ENCODE measurements at places on chromosomes 13 and 19. TPM values are rescaled to one million over a fixed set of nuclear protein-coding genes. Genes with fewer than 3 reads are reported as not detected.

- DNase-seq: no peak
Observed at GRCh38 chr13:60012488-60012887, 151.2 kb downstream of the DIAPH3 start.

Gene MEX3D
- 5.6 TPM for total RNA-seq

DNA sequence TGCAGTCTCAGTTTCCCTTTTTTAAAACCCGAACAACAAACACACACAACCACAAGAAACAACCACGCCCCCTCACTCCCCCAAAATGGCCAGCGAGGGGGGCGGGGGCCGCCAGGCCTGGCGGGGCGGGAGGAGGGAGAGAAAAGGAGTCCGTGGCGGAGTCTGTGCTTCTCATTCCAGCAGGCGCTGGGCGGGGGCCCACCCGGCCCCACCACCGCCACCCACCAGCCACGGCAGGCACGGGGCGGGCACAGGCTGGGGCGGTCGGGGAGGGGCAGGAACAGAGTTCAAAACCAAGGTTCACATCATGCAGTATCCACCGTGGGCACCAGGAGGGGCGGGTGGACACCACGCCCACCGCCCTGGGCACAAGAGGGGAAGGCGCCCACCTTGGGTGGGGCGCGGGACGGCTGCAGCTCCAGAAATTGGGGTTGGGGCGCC, 12.9 kb downstream of the DPF1 start:
- DNase-seq: no peak

DNA sequence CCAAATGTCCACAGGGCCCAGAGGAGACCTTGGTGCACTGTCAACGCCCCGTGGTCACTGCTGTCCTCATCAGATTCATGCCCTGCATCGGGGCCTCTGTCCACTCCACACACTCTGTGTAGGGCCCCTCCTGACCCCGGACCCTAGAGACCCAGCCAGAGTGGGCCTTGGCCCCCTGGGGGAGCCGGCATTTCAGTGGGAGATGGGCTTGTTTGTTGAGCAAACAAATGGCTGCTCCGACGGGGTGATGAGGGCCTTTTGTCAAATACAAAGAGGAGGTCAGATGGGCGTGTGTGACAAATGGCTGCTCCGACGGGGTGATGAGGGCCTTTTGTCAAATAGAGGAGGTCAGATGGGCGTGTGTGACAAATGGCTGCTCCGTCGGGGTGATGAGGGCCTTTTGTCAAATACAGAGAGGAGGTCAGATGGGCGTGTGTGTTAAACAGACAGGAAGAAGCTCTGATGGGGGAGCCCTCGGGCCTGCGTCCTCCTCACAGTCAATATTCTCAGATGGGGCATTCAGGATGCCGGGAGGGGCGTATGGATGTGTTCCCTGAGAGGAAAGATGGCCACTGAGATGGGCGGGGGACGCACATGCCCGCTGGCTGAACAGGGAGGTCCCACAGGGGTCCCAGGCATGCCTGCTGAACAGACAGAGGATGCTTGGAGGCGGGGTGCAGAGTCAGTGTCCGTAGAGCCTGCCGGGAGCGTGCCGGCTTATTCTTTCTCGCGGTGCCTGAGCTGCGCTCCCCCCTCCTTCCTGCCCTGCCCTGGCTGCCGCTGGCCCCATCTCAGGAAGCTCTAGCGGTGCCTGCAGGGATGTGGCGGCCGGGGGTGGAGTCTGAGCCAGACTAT, 36.3 kb downstream of the SMIM24 start:
- no peak for DNase-seq

DNA sequence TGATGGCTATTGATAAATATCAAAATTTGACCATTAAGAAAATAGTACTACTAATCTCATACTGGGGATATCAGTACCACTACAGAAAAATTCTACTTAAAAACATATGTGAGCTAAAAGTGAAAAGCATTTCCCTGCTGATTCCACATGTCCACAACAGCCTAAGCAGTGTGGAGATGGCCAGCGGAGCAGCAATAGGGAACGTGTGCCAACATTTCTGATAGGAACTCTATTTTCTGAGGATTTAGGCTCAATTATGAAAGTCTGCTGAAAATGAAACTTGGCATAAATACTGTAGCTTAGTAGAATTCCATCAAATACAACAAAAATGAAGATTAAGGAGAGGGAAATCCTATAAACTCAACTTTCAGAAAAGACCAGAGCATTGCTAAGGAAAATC, 311.6 kb downstream of the ENOX1 start:
- DNase-seq: no peak

DNA sequence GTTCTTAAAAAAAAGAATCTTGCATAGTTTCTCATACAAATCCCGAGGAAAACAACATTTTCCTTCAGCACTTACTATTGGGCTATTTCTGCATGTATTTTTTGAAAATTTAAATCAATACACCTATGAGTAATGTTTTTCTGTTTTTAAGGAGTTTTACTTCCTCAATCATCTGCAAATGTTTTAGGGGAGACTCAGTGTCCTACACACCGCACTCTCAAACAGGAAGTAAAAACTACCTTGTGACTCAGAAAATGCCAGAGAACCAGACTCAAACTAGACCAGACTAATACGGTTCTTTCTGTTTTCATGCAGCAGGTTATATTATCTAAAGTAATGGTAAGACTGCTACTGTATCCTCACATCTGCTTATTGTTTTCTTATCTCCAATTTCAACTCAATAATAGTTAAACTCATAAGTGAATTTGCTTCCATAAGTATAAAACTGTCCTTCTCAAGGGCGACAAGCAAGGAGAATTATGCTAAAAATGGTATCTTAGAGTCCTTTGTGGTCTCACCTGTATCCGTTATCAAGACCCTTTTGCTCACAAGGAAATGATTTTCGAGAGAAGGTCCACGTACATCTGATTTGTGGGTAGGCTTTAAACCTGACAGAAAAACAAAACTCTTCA, 52.5 kb downstream of the FLT3 start:
- peak; percentile 75 for DNase-seq

Gene KLK14
- total RNA-seq: 0.48 TPM

GRCh38 chr13:32047088-32047487, 15.5 kb downstream of the FRY start:
- no peak for DNase-seq

Gene ACTN4
- 54.6 TPM for total RNA-seq

DNA sequence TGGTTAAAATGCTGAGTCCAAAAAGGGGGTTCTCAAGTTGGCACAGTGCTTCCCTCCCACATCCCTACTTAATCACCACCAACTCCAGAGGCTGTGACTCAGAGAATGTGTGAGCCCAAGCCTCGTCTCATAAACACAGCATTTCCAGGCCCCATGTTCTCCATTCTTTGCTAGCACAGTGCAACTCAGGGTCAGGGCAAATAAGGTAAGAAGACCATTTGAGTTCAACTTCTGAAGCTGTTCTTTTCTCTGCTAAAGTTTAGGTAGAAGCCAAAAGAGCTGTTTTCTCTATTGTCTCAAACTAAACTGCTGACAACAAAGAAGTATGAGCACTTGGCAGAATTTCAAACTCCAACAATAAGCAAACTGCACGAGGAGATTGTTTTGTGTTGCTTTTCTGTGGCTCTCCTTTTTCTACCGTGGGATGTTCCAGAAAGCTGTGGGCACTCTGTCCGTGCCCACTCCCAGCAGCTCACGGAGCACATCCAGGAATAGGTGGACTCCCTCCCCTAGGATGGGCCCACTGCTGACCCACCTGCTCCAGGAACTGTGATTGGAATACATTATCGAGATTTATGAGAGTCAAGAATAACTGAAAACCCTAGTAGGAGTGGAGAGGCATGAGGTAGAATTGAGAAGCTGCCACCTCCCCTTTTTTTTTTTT, 494.3 kb downstream of the COG6 start:
- no peak for DNase-seq

- DNase-seq: peak; percentile 92
Observed at GRCh38 chr19:55116232-55116858, 1.1 kb downstream of the PPP1R12C start.

Gene MIDN
- 21.4 TPM for total RNA-seq

- no peak for DNase-seq
Observed at GRCh38 chr19:13382633-13382938, 123.7 kb downstream of the CACNA1A start.

Gene ZNF20
- 6.2 TPM for total RNA-seq

DNA sequence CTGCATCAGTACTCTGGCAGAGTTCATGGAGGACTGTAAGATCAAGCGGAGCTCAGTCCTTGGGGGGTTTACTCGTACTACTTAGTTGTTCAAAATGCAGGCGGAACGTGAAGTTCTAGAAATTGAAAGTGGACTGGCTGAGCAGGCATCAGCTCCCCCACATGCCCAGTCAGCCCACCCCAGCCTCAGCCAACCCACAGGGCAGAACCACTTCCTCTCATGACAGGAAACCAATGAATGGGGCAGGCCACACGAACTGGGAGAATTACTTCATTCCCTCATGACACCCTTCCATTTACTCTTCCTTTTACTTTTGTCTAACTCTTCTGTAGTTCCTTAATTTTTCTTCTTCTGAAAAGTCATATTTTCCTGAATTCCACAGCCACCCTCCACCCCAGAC, 71.9 kb downstream of the FLT1 start:
- DNase-seq: no peak

GRCh38 chr19:48499316-48500090, 12.1 kb downstream of the LMTK3 start:
- no peak for DNase-seq

Gene ZNF611
- 17.2 TPM for total RNA-seq
